ENCODE measurements at places on chromosomes 2 and 18. TPM values are rescaled to one million over a fixed set of nuclear protein-coding genes. Genes with fewer than 3 reads are reported as not detected.
A peak's percentile ranks its signal among the peaks of the same experiment; 100 is the strongest.

- DNase-seq = no peak
Measured at GRCh38 chr2:385785-386184, 97.9 kb upstream of the ALKAL2 start.

DNA sequence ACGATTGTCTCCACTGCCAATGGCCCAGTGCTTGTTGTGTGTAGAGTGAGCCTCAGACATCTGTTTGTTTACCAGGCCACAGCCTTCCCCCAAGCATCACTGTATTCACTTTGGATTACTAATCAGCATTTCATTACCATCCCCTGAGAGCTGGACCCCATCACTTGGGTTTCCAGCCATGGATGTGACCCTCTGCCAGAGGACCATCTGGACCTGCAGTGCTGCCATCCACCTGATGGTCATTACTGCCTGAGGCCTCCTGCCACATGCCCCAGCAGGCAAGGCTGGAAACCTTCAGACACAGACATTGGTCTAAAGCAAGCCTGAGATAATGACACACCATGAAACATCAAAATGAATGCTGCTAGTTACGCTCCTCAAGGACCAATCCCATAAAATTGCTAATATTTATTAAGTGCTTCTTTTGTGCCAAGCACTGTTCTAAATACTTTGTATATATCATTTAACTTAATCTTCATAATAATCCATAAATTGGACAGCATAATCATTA is 2096.3 kb upstream of the CELF4 start:
- DNase-seq = no peak

DNA sequence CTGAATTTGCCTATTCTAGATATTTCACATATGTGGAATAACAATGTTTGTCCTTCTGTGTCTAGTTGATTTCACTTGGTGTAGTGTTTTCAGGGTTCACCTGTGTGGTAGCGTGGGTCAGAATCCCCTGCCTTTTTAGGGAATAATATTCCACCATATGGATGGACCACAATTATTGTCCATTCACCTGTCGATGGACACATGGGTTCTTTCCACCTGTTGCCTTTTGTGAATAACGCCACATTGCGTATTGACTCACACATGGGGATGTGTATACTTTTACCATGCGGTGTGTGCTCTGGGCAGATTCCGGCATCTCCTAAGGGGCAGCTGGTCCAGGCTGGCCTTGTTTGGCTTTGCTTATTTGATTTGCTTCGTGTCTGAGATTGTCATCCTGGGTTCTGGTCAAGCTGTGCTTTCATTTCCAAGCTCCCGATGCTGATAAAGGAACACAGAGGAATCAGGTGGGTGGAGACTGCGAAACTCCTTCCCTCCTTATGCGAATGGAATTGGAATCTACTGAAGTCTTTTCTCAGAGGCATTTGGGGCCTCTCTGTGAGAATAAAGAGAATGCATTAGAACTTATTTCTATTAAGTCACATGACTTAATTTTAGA is 18.9 kb upstream of the ALLC start:
- DNase-seq = no peak

DNA sequence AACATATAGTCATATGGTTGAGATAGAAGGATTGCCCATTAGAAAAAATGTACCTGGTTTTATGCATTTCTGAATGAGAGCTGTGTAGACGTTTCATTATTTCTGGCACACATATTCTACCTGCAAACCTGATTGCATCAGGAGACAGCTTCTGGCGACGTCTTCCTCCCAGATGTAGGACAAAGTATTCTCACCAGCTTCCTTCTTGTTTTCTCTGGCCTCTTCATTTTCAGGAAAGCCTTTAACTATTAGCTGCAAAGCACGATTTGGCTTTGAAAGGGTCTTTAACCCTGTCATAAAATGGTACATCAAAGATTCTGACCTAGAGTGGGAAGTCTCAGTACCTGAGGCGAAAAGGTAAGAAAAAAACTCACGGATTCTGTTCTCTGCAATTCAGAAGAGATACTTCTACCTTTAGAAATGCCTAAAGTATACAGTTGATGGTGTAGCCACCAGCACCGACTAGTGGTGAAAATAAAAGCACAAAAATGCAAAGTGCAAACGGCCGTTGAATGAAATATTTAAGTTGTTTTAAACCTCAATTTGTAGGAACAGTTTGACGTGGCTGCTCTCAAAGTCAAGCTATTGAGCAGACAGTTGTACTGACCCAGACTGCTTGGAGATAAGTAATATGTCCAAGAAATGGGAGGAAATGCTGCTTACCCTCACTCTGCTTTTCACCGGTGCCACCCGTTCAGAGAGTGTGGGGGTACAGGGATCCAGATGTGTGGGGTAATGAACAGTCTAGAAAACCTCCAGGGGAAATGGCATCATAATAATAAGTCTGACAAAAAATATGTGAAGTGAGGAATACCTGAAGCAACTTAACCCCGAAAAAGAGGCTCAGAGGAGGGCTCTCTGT is 20.2 kb downstream of the IL18RAP start:
- peak; percentile 40 for DNase-seq

TSPYL6 gene
- total RNA-seq = not detected

GRCh38 chr2:45675263-45675812 is 23.9 kb downstream of the PRKCE start:
- DNase-seq = no peak

DNA sequence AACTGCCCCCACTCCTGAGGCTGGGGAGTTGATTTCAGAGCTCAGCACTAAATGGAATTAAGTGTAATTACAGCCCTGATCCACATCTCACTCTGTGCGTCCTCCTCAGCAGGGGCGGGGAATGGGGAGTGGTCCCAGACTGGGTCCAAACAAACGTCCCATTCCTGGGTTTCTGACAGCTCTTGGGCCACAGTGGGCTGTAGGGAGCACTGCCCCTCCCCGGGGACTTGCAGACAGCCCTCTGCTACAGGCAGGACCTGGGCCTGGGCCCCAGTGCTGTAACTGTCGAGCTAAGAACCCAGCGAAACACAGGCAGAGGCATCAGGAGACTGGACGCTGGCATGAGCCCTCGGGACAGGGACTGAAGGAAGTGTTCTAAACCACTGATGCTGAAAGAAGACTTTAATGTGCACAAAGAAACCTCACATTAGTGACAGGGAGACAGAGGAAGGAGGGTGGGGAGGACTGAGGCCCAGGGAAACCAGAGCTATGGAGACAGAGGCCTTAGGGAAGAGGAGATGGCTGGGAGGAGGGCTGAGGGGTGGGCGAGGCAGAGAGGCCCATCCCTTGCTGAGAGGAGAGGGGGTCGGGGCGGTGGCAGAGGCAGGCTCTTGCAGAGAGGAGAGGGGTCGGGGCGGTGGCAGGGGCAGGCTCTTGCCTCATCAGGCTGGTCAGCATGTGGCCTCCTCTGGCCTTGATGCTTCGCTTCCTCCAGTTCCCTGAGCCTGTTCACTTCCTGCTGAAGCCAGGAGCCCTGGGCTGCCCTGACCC is 5.8 kb upstream of the SEMA4C start:
- peak; percentile 83 for DNase-seq

DNA sequence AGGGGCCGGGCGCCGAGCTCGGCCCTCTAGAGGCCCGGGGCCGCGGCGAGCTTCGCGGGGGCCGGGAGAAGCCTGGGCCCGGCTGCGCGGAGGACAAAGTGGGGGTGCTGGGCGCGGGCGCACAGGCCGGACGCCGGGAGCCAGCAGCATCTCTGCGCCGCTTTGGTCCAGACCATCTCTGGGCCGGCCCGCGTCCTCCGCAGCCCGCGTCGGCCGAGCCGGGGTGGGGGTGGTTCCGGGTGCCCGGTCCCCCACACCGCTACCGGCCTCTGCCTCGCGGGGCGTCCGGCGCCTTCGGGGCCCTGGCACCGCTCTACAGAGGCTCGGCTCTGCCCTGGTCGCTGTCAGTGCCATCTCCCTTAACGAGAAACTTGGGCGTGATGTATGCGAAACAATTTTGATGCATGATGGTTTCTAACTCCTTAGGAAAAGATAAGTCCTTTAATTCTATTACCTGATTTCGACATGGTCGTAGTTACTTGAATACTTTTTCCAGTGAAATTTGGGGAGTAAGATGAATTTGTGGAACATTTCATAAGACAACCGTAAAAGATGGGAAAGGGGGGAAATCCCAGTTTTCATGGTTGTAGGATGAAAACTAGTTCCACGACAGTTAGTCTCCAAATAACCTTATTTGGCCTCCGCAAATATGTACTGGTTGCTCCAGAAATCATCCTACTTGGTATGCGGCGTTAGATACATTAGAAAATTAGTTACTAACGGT is 562 bp downstream of the TWSG1 start:
- DNase-seq = peak; percentile 3

GRCh38 chr18:58911241-58911640 is 46.6 kb downstream of the ZNF532 start:
- DNase-seq = no peak

- DNase-seq = no peak
Measured at GRCh38 chr2:60312618-60313017, 240.8 kb downstream of the BCL11A start.

DNA sequence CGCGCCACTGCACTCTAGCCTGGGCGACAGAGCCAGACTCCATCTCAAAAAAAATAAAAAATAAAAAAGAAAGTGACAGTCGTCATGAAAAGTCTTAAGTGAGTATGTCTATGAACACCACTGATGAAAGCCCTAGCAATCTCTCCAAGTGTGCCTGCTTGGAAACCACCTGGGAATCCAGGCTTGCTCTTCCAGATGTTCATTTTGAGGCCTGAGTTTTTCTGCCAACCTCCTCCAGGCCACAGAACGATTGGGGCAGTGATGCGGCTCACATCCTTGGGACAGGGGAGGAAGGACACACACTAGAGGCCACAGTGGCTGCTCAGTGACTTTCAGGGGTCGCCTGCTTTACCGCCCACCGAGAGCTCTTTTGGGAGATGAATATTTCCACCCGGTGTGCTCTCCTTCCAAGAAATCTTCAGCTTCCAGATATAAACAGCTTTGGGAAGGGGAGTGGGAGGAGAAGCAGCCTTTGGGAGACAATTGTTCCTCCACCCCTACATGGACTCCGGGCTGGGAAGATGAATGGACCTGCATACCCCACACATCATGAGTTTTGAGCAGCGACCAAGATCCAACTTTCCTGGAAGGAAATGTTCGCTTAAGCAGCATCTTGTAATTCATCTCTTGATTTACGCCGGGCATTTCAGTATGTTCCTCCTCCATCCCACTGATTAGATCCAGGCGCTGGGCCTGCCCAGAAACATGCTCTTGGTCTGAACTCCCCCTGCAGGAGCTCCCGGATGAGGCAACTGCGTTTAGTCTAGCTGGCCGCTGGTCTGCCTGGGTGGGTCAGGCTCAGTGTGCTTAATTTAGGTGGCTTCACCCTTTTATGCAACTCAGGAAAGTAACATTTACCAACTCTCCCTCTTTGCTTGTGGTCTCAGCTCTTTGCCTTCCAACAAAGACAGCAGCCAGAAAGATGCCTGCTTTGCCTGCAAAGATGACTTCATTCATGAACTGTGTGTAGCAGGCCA is 6.2 kb upstream of the ARMC9 start:
- DNase-seq = peak; percentile 84

DNA sequence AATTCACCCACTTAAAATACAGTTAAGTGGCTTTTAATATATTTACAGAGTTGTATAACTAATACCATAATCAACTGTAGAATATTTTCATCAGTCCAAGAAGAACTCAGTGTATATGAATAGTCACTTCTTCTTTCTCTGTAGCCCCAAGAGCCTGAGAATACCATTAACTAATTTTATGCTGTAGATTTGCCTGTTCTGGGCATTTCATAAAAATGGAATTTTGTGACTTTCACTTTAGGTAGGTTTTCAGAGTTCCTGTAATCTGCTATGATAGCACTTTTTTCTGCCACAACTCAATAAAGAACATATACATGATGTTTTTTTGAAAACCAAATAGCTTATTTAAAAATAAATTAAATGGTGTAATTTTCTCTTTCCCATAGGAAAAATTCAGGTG is 57.6 kb downstream of the CCDC102B start:
- DNase-seq = no peak

DNA sequence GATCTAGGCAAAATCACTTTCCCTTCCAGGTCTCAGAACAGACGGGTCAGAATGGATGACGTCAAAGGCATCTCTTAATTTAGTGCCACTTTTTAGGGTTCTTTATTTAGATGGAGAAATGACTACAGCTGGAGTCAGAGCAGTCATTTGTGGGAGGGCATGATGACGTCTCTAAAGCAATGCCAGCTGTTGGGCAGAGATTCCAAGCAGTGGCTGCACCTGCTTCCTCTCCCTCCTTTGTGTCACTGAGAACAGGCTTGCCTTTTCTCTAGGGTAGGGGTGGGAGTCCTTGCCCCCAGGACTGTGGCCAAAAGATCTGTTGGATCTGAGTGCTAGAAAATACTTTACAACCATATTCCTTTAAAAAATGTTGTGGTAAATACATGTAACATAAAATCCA is 28.7 kb upstream of the SKOR2 start:
- DNase-seq = no peak

DNA sequence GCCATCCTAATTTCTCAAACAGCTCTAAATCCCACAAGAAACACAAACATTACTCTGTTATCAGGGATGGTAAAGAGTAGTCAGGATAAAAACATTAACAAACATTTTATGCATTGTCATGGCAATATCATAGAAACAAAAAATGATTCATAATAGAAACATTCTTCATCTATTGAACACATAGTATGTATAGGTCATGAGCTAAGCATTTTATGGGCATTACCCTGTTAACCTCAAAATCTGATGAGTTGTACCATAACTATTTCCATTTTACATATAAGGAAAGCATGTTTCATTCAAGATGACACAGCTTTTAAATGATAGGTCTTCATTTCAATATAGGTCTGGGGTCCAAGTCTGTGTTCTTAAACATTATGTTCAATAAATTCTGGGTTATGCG is 344.9 kb downstream of the RND3 start:
- DNase-seq = no peak

DNA sequence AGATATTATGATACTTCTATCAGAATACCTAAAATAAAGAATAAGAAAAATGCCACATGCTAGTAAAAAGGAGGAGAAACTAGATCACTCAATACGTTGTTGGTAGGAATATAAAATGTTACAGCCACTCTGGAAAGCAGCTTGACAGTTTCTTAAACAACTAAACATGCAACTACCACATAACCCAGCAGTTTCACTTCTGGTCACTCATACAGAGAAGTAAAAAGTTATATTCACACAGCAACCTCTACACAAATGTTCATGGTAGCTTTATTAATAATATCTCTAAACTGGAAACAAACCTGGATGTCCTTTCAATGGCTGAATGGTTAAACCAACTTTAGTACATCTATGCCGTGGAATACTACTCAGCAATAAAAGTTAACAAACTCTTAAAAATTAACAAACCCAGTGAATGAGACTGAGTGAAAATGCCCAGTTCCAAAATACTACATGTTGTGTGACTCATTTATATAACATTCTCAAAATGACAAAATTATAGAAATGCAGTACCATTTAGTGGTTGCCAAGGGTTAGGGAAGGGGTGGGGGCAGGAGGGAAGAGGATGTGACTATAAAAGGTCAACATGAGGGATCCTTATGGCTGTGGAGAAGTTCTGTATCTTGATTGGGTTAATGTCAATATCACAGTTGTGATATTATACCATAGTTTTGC is 124.1 kb downstream of the MMADHC start:
- DNase-seq = no peak

- peak; percentile 64 for DNase-seq
Measured at GRCh38 chr2:63849381-63850203, 7.9 kb downstream of the UGP2 start.

GRCh38 chr2:9100080-9100876 is 96.8 kb upstream of the MBOAT2 start:
- no peak for DNase-seq

RFTN2 gene
- total RNA-seq = 8.2 TPM

LPIN1 gene
- 22.9 TPM for total RNA-seq

GRCh38 chr2:67145851-67146250 is 251.3 kb upstream of the ETAA1 start:
- no peak for DNase-seq

ACTG2 gene
- total RNA-seq = 0.19 TPM

TGFA gene
- total RNA-seq = not detected

GRCh38 chr2:163748420-163748819 is 12.6 kb upstream of the FIGN start:
- no peak for DNase-seq

CD8A gene
- 0.34 TPM for total RNA-seq

Data from neural progenitor cell (in vitro differentiated cells).